ENCODE measurements at places on chromosomes 16 and 17.

GRCh38 chr16:19304750-19305149, 19.2 kb downstream of the CLEC19A start:
- no peak for DNase-seq

- DNase-seq: no peak
These were observed 36.2 kb upstream of the MAP3K14 start for GRCh38 chr17:45353043-45353442.

GRCh38 chr17:33667671-33668070, 374.6 kb upstream of the ASIC2 start:
- DNase-seq: no peak

- peak; percentile 65 for DNase-seq
These were observed 32.1 kb downstream of the HELZ start for GRCh38 chr17:67212714-67213417.

DNA sequence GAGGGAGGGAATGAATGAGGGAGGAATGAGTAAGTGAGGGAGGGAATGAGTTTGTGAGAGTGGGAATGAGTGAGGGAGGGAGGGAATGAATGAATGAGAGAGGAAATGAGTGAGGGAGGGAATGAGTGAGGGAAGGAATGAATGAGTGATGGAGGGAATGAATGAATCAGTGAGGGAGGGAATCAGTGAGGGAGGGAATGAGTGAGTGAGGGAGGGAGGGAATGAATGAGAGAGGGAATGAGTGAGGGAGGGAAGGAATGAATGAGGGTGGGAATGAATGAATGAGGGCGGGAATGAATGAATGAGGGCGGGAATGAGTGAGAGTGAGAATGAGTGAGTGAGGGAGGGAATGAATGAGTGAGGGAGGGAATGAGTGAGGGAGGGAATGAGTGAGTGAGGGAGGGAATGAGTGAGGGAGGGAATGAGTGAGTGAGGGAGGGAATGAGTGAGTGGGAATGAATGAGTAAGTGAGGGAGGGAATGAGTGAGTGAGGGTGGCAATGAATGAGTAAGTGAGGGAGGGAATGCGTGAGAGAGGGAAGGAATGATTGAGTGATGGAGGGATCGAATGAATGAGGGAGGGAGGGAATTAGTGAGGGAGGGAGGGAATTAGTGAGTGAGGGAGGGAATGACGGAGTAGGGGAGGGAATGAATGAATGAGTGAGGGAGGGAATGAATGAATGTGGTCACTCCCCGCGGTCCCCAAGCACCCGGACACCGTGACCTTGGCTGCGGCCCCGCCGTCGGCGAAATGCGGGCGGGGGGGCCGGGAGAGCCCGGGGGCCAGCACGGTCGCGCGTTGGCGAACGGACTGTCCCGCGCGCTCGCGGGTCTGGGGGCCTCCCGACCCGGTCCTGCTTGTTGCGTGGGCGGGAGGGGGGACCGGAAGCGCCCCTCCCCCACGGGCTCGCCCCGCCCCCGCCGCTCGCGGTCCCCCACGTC, 1.1 kb upstream of the UBE2I start:
- DNase-seq: no peak

DNA sequence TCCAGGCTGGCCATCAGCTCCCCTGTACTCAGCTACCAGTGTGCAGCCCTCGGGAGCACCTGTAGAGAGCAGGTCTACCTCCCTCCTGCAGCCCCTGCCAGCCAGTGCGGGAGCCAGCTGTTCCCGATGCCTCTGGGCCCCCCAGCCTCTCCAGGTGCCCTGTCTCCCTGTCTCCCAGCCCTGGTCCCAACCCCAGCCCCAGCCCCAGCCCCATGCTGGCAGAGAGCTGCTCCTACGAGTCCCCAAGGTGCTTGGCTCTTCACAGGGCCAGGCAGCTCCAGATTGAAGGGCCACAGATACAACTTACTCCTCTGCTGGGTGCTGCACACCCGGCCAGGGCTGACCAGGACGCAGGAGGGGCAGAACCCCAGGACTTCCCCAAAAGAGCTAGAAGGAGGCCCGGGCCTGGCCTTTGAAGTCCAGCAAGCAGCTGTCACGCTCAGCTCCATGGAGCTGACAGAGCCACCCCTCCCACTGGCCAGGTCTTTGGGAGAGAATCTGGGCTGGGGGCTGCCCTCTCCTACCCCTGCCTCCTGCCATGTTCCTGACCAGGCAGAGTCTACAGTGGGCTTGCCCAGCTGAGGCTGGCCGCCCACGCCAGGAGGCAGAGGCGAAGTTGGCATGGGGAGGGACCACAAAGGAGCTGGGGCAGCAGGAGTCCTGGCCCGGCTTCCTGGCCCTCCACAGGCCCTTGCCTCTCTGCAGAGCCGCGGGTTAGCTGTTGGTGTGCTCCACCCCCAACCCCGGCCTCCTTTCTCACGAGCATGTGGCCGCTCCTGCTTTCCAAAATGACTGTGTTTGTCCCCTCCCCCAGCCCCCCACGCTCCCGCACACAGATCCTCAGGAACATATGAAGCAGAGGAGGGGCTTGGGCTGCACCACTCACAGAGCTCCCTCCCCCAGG, 9.5 kb upstream of the ADAM11 start:
- DNase-seq: no peak

DNA sequence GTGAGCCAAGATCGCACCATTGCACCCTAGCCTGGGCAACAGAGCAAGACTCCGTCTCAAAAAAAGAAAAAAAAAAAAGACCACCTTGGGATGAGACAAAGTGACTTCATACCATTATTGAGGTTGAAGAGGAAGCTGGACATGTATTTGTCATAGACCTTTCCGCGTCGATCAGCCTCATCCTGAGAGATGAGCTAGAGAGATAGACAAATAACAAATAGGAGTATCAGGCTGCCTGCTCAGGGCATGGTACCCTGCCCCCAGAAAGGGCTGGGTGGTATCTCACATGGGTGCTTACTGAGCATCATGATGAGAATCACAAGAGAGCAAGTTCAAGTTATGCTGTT, 22.1 kb downstream of the CNTNAP1 start:
- DNase-seq: no peak

GRCh38 chr17:73393962-73394361, 82.2 kb upstream of the CDC42EP4 start:
- no peak for DNase-seq

GRCh38 chr17:39529455-39529854, 68.2 kb downstream of the CDK12 start:
- no peak for DNase-seq

DNA sequence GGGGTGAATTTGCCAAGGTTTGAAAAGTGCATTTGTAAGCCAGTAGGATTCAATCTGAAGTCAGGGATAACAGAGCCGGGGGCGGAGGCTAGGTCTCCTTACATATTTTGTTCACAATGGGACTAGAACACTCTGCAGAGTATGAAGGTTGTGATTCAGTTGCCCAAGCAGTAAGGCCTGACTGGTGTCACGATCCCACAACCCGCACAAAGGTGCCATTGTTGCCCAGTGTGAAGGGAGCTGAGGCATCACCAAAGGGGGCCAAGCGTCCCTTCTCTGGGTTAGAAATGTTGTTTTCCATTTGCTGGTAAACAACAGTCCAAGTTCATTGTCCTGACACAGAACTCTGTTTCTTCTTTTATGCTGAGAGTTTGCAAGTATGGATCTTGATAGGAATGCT, 471.8 kb downstream of the MAF start:
- DNase-seq: no peak

DNA sequence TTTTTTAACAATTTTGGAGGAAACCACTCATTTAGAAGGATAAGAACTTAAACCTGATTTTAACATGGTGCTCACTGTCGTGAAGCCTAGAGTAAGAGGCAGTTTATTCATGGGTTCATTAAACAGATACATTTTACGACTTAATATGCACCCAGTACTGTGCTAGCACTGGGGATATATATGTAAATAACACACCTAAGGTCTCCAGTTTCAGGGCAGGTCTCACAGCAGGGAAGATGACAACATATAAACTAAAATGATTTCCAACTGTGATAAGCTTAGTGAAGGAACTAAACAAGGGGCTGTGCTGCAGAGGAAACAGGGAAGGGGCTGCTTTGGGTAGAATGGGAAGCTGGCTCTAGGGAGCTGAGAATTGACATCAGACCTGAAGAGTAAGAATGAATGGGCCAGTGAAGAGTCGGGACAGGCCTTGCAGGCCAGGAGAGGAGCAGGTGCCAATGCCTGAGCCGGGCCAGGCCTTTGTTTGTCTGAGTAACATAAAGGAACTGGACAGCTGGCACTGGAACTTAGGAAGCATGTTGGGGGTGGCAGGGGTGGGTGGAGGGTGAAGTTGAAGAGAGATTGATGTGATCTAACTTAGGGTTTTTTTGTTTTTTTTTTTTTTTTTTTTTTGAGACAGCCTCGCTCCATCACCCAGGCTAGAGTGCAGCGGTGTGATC, 12.1 kb downstream of the NT5M start:
- no peak for DNase-seq

GRCh38 chr17:70848785-70849184, 679.5 kb downstream of the KCNJ2 start:
- DNase-seq: no peak

GRCh38 chr17:57379237-57379894, 123.0 kb downstream of the MSI2 start:
- no peak for DNase-seq

DNA sequence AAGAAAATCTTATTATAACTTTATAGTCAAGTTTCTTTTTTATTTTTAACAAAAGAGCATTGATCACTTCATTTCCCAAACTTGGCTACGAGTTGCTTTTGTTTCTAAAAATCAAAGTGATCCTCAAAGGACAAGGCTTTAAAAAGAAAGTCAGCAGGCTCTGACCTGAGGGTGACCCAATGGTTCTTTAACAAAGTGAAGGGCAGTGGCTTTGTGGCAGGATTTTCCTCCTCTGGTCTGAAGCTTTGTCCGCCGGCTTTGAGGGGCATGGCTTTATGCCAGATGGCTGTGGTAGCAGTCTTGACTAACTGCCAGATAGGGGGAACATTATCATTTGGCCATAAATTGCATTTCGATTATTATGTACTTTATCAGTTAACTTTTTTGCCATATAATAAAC, 28.5 kb downstream of the IQCK start:
- no peak for DNase-seq

DNA sequence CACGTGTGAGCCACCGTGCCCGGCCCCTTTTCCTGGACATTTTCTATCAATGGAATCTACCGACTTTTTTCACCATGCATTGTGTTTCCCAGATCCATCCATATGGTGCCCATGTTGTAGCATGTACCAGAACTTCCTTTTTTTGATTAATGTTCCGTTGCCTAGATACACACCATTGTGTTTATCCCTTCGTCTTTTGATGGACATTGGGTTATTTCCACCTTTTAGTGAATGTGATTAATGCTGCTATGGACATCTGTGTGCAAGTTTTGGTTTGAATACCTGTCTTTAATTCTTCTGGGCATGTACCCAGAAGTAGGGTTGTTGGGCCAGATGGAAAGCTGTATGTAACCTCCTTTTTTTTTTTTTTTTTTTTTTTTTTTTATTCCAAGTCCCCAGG, 79.8 kb downstream of the NT5M start:
- DNase-seq: no peak

Measured in AG04449 (cell line).